Right lung (tissue), 10 donors: ENCODE measurements at places on chromosomes 16 and 17. TPM values are rescaled to one million over a fixed set of nuclear protein-coding genes. Genes with fewer than 3 reads are reported as not detected.

The DNASE1L2 gene
- polyA plus RNA-seq: 0.60 TPM

The CACNA1H gene
- 9.3 TPM for polyA plus RNA-seq

The LGALS9B gene
- 0.30 TPM for polyA plus RNA-seq

The PYY gene
- polyA plus RNA-seq: 0.22 TPM

The MFAP4 gene
- 445 TPM for polyA plus RNA-seq
